ENCODE measurements at places on chromosomes 2 and 18.

DNA sequence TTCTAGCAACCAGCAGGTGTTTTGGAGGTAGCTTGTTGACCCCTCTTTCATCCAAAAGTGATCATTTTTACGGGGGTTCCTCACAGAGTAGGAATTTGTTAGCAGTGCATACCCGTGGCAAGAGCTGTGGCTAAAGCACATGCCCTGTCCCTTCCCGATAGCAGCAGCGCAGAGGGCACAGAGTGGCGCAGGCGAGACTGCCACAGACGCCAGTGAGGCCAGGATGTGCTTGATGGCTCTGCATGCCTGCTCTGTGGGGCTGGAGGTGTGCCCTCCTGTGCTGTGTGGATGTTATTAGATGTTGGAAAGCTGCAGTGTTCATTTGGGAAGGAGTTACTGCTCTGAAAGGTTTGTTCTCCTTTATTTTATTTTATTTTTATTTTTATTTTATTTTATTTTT, 153.6 kb downstream of the FAM210A start:
- DNase-seq, result no peak

DNA sequence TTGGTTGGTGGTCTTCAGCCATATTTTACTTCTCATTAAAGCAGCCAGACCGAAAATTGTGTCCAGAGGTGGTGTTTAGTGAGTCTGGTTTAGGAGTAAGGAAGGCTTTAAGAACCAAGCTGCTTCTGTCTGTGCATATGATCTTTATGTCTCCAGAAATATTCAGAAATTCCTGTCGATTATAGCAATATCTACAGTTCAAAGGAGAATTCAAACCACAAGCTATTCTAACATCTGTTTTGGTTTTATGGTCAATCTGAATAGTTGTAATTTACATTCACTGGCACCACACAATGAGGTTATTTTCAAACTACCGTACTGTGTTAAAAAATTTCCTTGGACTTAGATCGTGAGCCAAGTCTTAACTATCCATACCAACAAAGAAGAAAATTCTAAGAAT, 11.3 kb downstream of the UPP2 start:
- no peak for DNase-seq

DNA sequence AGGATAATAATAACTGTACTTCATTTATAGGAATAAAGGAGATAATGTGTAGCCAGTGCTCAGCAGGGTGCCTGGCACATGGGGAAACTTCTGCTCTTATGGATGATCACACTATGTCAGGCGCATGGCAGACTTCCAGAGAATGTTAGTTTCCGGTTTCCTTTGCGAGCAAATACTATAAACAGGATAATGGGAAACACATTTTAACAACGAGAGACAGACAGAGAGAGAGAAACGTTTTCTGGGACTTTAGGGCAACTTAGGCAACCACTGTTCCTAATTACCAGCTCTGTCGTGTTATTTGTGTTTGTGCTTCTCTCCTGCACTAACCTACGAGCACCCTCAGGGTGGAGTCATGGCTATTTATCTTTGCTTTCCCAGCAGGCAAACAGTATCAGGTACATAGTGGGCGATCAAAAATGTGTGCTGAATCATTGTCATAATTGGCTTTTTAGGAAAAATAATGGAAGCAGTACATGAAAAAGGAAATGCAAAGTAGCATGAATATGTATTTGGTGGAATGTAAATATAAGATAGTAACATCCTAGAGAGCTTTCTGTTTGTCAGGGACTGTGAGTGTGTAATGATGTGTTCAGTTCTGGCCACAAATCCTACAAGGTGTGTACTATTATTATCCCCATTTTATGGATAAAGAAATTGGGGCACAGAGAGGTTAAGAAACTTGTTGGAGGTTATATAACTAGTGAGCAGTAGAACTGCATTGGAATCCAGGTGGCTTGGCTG, 36.8 kb upstream of the IGFBP2 start:
- DNase-seq, result no peak

DNA sequence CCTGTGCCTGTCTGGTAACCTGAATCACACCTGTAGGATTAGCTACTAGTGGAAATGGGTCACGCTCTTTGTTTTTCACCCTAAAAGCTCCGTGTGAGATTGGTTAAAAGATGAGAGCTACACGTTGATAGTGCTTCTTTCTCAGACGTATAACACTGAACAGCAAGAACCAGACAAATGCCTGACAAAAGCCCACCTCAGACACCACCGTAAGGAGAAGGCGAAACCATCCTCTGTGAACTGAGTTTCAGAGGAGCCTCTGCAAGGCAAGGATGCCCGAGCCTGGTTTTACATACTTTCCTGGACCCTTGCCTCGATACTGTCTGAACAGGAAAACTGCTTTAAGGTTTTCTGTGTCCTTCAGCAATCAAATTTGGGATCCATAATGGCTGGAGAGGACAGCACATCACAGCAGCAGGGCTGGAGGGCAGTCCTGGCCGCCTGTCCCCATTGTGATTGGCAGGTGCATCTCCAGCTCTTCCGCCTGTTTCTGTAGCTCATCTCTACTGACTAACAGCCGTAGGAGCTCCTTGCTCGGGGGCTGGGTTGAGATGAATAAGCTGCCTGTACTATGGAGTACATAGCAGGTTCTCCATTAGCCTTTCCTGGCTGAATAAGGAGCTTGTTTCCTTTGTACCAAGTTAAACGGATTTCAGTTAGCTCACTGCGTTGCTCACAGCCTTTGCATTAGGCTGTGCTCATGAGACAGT, 155.5 kb downstream of the MYT1L start:
- DNase-seq, result no peak

DNA sequence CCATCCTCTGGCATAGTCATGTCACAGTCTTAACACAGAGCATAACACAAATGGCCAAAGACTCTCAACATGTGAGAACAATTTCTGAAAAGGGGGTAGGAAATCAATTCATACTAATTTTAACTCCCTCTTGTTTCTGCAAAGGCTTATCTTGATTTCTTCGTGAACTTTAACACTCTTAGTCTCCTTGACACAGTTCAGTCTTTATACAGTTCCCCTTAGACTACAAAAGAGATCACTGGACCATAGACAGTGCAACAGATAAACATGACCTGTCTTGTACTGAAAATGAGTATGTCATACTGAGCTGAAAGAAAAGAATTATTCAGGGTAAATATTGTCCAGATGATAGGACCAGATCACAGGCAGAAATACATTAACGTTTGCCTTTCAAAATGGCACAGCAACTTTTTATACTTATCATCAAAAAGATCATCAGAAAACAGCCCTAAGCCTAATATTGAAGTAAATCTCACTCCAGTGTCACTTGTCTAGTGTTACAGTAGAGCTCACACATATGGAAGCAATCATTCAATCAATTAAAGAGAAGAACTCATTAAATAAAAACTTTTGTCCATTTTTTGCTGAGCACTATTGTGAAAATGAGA, 56.4 kb upstream of the VRK2 start:
- DNase-seq, result no peak

- no peak for DNase-seq
Measured at GRCh38 chr2:239166201-239166834, 234.5 kb downstream of the HDAC4 start.

DNA sequence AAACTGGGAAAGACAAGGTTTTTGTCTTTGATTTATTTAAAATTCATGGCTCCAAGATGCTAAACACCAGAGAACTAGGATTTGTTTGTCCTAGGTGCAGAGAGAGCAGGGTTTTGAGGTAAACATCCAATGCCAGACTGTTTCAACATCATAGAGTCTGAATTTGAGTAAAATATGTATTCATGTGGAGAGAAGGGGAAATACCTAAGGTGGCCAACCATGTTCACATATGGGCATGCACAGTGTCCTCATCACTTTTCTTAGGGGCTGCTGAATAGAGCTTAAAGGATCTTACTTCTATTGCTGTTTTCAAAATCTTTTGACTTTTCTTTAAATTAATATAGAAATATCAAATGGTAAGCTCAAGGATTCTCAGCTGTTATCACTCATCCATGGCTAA, 287.0 kb upstream of the CCDC68 start:
- DNase-seq, result no peak

- DNase-seq, result no peak
Measured at GRCh38 chr2:68330691-68331090, 10.9 kb upstream of the CNRIP1 start.

GRCh38 chr2:170845343-170845742, 28.7 kb downstream of the GAD1 start:
- DNase-seq, result no peak

GRCh38 chr2:222837643-222838056, 23.2 kb upstream of the ACSL3 start:
- DNase-seq, result peak; percentile 95

DNA sequence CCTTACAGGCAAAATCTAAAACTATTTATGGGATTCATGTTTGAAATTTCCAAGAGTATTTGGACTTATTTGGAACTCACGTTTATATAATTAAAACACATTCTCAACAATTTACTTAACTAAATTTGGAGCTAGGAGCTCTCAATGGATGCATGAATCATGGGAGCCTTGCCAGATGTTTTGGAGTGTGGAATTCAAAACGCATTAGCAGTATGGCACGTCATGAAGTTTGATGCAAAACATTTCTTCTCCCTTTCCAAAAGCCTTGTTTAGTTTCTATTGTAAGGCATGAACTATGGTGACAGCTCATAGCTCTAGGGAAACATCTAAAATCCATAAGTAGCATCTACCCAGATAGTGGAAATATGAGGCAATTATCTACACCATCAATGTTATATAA, 701.6 kb downstream of the SATB2 start:
- no peak for DNase-seq

DNA sequence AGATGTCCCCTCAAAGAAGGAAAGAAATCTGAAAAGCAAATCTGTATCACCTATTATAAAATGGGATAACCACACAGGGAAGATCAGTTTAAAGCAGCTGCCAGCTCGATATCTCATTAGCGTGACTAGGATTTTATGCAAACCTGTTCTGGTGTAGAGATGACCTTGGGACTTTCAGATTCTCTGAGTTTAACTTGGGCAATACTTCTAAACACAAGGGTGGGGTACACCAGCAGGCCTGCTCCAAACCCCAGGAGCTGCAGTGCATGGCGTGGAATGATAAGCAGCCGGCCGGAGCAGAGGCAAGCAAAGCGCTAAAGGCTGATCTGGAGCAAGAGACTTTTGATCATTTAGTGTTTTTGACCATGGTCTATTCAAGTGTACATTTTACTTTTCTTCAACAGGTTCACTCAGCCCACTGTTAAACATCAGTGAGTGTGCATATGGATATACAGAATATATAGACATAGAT, 4.7 kb downstream of the SERTAD2 start:
- no peak for DNase-seq

GRCh38 chr2:54470266-54470938, 14.3 kb downstream of the SPTBN1 start:
- peak; percentile 84 for DNase-seq
